Mucosa of descending colon (tissue), 3 donors: ENCODE measurements at places on chromosomes 2 and 18. TPM values are rescaled to one million over a fixed set of nuclear protein-coding genes. Genes with fewer than 3 reads are reported as not detected.

CACNB4 gene
- total RNA-seq = 1.0 TPM

ERICH2 gene
- total RNA-seq = not detected

PID1 gene
- 49.3 TPM for total RNA-seq

MAP2 gene
- 2.3 TPM for total RNA-seq
